ENCODE measurements at places on chromosomes 6 and 20. TPM values are rescaled to one million over a fixed set of nuclear protein-coding genes. Genes with fewer than 3 reads are reported as not detected.

The ADAM33 gene
- total RNA-seq = 111 TPM

The CLPSL1 gene
- not detected for total RNA-seq

The FKBP5 gene
- total RNA-seq = 205 TPM

The OR2J3 gene
- not detected for total RNA-seq

The SLC25A27 gene
- 2.0 TPM for total RNA-seq

Measured in pericardium fibroblast (primary cell).